ENCODE measurements at places on chromosomes 13 and 19.

- peak; percentile 39 for DNase-seq
Measured at GRCh38 chr13:36421447-36421846, 10.8 kb upstream of the CCNA1 start.

GRCh38 chr13:59409634-59410200 is 754.0 kb downstream of the DIAPH3 start:
- no peak for DNase-seq

DNA sequence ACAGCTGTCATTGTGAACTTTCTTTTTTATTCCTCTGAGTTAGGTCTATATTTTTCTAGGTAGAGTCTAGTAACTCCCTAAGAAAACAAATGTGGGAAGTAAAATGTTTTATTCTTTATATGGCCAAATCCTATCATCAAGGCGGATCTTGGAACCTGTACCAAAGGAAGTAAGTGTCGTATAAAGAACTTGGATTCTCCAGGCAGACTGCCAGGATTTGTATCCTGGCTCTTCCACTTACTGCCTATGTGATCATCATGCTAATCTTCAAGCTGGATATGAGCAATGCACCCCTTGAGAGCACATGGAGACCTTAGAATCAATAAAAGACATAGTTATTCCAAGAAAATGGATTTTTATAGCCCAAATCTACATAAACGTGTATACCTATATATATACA is 286.5 kb downstream of the PCDH17 start:
- DNase-seq, result no peak

DNA sequence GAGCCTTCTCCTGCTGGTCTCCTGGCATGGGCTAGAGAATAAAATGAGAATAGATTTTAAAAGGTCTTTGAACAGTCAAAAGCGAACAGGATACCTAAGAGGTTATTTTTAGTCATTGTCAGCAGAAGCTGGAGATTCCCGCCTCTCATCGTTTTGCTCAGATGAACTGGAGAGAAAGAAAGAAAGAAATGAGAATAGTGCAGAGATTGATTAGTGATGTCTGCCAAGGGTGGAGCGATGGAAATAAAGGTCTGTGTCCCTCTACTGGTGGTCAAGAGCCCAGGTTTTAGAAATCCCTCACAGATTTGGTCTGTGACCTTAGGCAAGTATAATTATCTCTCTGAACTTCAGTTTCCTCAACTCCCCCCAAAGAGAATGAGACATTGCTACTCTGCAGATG is 5.3 kb downstream of the NCAN start:
- peak; percentile 11 for DNase-seq

- DNase-seq, result no peak
Measured at GRCh38 chr19:15123900-15124299, 16.7 kb downstream of the SYDE1 start.

Measured in RCC 7860 (cell line).